Muscle of arm (tissue), 14 donors: ENCODE measurements at places on chromosomes 3 and 15. TPM values are rescaled to one million over a fixed set of nuclear protein-coding genes. Genes with fewer than 3 reads are reported as not detected.

NEK11 gene
- 11.4 TPM for polyA plus RNA-seq

SEC61A1 gene
- polyA plus RNA-seq: 129 TPM

MOBP gene
- polyA plus RNA-seq: 0.03 TPM

TSEN2 gene
- polyA plus RNA-seq: 10.0 TPM

TMEM207 gene
- not detected for polyA plus RNA-seq

HAPLN3 gene
- polyA plus RNA-seq: 9.5 TPM
